ENCODE measurements at places on chromosomes 5 and 9. TPM values are rescaled to one million over a fixed set of nuclear protein-coding genes. Genes with fewer than 3 reads are reported as not detected.
A peak's percentile ranks its signal among the peaks of the same experiment; 100 is the strongest.

DNA sequence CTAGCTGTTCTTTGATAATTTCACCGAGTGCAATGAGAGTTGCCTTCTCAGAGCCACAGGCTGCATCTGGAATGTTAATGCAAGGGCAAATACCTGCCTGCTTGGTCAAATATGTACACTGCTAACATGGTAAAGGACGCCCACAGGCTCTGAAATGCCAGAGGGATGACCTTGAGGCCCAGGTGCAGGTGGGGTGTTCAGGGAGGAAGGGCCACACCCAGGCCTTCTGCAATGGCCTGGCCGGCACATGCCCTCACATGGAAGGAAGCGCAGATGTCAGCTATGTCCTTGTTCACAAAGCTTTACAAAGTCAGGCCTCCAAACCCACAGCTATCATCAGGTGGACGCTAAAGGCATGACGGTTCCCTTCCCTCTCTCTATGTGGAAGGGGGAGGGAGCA lies 48.6 kb downstream of the HRH2 start:
- no peak for DNase-seq

DNA sequence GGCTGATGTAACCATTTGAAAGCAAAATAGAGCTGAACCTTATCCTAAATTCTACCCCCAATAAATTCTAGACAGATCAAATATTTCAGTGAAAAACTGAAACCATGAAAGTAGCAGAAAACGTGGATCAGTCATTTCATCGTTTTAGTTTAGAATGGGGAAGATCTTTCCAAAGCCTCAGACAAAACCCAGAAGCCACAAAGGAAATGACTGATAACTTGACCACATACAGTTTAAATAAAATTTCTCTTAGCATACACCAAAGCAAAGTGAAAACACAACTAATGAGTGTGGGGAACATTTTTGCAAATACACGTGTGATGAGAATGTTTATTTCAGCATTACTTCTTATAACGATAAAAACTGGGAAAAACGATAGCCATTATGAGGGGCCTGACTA lies 284.8 kb downstream of the ADGRV1 start:
- DNase-seq, result peak; percentile 11

The ANKH gene
- total RNA-seq, result 46.2 TPM

The SCGB3A2 gene
- total RNA-seq, result not detected

DNA sequence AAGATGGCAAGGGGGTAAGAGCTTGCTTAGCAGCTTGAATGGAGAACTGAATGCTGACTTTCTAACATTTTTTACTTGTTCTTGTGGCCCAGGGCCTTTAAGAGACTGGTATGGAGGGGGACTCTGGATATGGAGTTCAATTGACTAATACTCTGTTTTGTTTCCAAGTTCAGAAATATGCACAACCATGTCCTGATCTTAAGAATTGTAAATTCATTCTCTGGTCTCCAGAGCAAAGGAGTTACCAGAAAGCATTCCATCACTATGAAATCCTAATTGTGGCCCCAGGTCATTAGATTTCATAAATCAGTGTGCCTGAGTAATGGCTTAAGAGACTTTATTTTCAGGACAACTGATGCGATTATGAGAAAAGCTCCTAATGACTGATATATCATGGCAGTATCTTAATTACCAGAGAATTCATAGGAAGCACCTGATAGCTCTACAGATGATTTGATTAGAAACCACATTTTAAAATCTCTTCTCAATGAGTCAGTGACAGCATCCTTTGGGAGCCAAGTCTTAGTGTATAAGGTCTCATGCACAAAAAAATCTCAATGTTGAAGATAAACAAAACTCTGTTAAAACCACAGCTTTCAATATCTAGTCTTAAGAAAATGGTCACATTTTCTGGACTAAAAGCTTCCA lies 613.6 kb upstream of the KLF4 start:
- DNase-seq, result no peak

The OLFM1 gene
- total RNA-seq, result 34.9 TPM
